Esophagus mucosa (tissue), 1 donor: ENCODE measurements at places on chromosomes 7 and 10.

- no peak for ATAC-seq
Observed at GRCh38 chr7:98641646-98642500, 24.8 kb downstream of the NPTX2 start.

DNA sequence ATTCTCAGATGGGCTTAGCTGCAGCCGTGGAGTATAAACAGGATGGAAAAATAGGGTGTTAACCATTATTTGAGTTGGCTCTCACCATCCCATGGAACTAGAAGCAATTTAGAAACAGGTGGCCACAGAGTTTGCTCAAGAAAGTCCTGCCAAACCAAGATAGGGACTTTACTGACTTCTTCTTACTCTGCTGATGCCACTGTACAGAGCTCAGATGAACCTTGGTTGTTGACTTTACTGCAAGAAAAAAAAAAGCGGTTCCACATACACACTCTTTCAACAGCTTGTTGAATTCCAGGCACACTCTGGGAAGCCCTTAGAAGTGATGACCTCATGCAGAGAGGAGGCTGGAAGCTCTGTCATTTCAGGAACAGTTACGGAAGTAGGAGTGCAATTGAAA is 753.4 kb downstream of the NRG3 start:
- ATAC-seq = no peak

DNA sequence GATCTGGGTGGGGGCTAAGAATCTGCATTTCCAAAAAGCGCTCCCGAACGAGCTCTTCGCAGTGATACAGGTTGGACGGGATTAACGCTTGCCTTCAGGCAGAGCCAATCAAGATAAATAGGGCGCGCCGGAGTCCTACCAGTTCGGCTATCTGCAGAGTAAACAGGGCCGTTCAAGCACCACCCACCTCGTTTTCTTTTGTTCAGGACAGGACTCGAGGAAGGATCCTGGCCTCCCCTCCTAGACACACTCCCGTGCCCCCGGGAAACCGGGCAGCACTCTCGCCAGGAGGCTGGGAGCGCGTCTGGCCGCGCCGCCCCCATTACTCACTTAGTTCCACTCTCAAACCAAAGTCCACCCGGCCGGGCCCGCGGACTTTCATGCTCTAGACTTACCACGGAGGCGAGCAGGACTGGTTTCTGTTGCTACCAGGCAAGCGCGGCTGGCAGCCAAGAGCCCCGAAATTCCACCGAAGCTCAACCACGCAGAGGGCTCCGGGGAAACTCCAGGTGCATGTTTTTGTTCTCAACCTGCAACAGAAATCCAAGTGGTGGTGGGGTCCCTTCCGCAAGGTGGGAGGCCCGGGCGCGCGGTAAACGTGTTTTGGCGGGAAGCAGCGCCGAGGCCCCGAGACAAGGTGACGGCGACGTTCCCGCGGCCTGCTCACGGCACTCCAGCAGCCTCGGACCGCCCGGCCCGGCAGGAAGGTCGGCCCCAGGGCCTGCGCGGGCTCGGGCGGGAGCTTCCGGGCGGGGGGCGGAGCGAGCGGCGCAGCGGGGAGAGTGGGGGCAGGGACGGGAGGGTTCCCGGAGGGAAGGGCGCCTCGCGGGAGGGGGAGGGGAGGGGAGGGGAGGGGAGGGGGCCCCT is 12.7 kb downstream of the HNRNPF start:
- peak; percentile 84 for ATAC-seq

DNA sequence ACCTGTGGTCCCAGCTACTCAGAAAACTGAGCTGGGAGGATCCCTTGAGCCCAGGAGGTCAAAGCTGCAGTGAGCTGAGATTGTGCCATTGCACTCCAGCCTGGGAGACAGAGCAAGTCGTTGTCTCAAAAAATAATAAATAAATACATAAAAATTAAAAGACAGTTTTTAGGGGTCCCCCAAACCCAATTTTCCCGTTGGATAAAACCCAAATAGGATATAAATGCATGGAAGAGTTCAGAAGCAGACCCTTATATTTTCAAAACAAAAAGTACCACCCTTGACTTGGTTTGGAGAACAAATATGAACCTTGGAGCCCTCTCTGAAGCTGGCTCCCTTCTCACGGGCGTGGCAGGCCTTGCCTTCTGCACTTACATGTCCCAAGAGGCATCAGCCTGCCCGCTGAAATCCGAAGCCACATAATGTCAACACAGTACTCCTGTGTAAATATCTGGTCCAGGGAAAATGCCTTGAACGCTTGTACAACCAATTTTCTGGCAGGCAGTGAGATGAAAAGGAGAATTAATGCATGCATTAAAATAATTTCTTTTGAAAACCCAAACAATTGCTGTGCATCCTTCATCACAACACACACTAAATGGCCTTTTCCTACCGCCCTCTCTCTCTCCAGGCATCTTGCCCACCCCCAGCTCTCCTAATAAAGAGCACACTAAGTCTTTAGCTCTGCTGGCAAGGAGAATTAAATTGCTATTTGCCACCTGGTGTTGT is 46.4 kb upstream of the PARD3 start:
- ATAC-seq = peak; percentile 68

- ATAC-seq = no peak
Observed at GRCh38 chr10:47090903-47091302, 179.7 kb downstream of the PTPN20 start.

GRCh38 chr7:111741811-111742240 is 179.5 kb upstream of the IMMP2L start:
- peak; percentile 82 for ATAC-seq

- no peak for ATAC-seq
Observed at GRCh38 chr7:41979834-41980307, 257.1 kb downstream of the GLI3 start.

DNA sequence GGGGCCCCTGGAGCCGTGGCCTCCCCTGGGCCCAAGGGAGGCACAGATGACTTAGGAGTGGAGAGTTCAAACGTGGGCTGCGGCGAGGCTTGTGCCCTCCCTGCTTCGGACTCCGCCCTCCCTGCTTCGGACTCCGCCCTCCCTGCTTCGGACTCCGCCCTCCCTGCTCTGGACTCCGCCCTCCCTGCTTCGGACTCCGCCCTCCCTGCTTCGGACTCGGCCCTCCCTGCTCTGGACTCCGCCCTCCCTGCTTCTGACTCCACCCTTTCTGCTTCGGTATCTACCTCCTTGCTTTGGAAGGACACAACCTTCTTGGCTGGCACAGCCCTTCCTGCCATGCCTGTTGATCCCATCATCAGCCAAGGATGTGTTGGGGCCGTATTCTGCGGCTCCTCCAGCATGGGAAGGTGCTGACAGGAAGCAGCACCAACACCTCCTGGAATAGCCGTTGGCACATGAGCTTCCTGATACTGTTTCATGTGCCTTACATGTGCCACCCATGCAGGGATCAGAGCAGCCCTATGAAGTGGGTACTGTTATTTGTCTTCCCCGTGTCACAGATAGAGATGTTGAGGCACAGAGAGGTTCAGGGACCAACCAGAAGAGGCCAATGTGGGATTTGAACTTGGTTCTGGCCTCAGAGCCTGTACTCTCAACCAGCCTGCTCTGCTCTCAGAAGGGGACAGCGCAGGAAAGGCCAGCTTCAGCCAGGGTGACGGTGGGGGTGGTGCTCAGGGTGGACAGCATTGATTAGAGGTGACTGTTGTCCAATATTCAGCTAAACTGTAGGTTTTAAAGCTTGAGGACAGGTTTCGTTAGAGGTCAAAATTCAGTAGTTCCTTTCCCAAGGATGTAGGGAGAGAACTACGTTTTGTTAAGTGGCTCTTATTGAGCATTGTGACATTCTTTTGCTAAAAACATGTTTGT is 114.5 kb downstream of the NKX6-2 start:
- no peak for ATAC-seq
